ENCODE measurements at places on chromosomes 2 and 18. TPM values are rescaled to one million over a fixed set of nuclear protein-coding genes. Genes with fewer than 3 reads are reported as not detected.

The DCDC2C gene
- not detected for total RNA-seq

The DNAH6 gene
- 0.24 TPM for total RNA-seq

The PLEKHM3 gene
- 8.9 TPM for total RNA-seq

The ASTL gene
- total RNA-seq = not detected

DNA sequence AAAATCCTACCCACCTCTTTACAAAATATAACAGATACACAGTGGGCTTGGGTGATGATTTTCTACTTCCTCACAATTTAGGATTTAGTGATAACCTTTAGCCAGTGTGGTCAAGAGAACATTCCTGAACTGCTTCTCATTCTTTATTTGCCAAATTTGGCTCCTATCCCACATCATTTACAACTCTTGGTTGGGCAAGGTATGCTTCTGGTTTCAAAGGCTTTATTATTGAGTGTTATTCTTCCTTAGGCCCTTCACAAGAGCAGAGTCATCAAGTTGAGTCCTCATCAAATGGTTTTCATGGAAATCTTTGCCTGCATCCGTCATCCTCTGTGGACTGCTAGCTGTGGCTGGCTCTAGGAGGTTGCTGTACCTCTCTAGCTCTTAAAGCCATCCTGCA, 472.0 kb upstream of the ETAA1 start:
- no peak for DNase-seq

- DNase-seq = peak; percentile 76
Measured at GRCh38 chr2:239322416-239323086, 78.3 kb downstream of the HDAC4 start.

GRCh38 chr18:49851624-49852023, 38.3 kb upstream of the ACAA2 start:
- peak; percentile 62 for DNase-seq

GRCh38 chr2:118372886-118373830, 284.9 kb downstream of the INSIG2 start:
- no peak for DNase-seq

- DNase-seq = no peak
Measured at GRCh38 chr2:219916726-219917440, 289.5 kb downstream of the SLC4A3 start.

DNA sequence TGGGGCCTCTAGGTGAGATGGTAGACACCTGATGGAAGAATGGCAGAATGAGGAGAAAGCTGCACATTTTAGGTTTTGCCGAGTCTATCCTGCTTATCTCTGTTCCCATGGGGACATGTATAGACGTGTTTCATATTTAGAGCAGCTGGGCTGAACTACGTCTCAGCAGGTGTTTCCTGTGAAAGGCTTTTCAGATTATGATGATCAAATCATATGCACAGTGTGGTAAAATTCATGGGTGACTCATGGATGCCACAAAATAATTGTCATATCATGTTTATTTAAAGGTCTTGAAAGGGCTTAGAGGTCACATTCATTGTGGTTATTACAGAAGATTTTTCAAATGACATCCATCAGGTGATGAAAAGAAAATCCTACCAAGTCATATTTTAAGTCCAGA, 90.5 kb downstream of the ICOS start:
- DNase-seq = no peak

DNA sequence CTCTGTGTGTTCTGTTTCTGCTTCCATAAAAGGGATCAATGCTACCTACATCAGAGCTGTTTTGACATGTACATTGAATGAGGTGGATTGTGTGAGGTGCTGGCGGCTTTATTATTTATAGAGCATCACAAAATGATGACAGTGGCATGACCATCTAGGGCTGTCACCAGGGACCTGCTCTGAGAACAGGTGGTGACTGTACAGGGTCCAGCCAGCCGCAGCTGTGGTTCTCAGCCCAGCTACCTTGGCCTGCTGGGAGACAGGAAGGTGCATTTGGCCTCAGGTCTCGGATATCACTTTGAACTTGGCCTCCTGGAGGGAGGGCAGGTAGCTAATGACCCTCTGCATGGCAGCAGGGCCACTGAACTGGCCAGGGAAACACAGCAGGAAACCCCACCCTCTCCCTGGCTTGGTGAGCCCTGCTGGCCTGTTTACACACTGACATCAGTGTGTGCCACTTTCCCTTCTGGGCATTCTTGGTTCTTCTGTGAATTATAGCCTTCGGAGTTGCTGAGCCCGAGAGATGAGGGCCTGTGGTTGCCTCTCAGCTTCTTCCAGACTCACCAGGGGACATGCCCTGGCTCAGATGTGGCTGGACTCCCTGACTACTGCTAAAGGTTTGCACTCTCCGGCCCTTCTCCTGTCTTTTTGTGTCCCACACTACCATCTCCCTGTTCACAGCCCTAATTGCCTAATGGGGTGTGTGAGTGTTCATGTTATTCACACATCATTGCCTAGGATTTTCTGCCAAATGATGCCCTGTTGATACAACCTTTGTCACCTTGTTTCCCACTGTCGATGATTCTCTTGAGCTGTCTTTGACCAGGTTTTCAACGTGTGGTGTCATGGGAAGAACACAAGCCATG, 109.2 kb upstream of the RAB12 start:
- DNase-seq = no peak

DNA sequence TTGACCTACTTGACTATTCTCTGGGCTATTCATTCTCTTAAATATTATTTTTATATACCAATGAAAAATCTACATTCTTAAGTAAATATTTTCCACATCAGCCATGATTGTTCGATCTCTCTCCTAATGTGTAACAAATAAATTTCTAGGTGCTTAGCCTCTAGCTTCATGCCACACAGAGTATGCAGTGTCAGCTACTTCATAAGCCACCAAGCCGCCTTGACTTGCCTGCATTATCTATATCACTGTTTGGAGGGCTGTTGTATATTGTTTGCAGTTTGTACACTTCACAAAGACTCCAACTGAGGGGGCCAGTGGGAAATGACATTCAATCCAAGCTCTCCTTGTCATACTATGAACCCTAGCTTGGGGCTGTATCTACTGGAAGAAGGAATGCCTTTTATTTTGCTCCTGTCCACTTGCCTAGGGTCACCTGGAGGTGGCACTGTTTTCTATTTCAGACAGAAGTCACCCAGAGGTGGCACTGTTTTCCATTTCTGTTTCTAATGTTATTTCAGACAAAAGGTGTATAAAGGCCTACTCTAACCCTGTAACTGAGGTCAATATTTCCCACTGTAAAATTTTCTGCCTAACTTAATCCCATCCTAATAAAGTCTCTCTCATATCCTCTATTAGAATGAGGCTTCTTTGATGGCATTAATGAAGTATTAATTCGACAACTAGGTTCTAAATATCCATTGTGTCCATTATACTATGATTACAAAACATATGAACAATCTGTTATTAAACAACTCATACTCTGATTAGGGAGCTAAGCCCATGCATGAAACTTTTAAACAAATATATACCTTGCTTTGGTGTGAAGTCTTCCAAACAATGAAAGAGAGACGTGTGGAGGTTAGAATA, 36.4 kb downstream of the COL5A2 start:
- DNase-seq = no peak

- peak; percentile 96 for DNase-seq
Measured at GRCh38 chr2:95345563-95346230, 48.5 kb downstream of the KCNIP3 start.

GRCh38 chr2:86082756-86083155, 22.9 kb downstream of the POLR1A start:
- DNase-seq = no peak

GRCh38 chr2:41998186-41999127, 49.4 kb upstream of the PKDCC start:
- no peak for DNase-seq

DNA sequence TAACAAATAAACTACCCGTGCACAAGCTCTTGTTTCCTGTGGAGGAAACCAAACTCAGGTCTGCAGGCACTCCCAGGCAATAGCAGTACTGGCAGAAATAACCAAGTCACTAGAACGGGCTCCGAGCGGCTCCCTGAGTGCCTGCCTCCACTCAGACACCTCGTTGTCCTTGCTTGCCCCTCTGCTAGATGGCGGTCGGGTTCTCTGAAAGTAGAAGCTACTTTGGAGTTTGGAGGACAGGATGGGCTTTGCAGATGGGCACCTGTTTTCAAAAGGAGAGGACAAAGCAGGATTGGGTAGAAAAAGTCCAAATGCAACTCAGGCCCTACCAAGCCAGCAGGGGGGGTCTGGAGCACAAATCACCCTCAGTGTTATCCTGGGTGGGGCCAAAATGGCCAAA, 136.4 kb downstream of the LRRC30 start:
- DNase-seq = no peak

- DNase-seq = no peak
Measured at GRCh38 chr18:840023-840408, 28.0 kb upstream of the YES1 start.
